ENCODE measurements at places on chromosomes 12 and 14. TPM values are rescaled to one million over a fixed set of nuclear protein-coding genes. Genes with fewer than 3 reads are reported as not detected.

DNA sequence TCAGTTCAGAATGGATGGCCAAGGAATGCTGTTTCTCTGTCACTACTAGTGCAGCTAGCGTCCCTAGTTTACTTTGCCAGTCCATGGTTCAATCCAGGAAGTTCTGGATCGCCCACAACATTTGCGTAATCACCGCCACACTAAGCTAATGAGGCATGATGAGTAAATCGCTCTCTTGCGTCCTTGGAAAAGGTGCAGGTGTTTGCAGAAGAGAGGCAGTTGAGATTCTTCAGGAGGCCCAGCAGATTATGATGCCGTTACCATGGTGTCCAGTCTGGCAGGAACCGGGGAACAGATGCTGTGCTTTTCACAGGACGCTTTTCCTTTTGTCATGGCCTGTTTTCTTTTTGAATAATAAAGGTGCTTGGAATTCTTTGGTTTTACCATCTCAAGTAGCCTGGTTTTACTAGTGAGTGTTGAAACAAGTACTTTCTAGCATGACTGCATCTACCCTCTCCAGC lies 9.0 kb downstream of the TPH2 start:
- no peak for DNase-seq

GRCh38 chr12:131940141-131940547 lies 9.6 kb upstream of the EP400 start:
- no peak for DNase-seq

The BLTP3B gene
- 10.2 TPM for total RNA-seq

GRCh38 chr14:45242706-45243105 lies 10.3 kb downstream of the MIS18BP1 start:
- DNase-seq, result no peak

Measured in hematopoietic multipotent progenitor cell (in vitro differentiated cells).